Foreskin keratinocyte (primary cell): ENCODE measurements at places on chromosomes 4 and X. TPM values are rescaled to one million over a fixed set of nuclear protein-coding genes. Genes with fewer than 3 reads are reported as not detected.

DNA sequence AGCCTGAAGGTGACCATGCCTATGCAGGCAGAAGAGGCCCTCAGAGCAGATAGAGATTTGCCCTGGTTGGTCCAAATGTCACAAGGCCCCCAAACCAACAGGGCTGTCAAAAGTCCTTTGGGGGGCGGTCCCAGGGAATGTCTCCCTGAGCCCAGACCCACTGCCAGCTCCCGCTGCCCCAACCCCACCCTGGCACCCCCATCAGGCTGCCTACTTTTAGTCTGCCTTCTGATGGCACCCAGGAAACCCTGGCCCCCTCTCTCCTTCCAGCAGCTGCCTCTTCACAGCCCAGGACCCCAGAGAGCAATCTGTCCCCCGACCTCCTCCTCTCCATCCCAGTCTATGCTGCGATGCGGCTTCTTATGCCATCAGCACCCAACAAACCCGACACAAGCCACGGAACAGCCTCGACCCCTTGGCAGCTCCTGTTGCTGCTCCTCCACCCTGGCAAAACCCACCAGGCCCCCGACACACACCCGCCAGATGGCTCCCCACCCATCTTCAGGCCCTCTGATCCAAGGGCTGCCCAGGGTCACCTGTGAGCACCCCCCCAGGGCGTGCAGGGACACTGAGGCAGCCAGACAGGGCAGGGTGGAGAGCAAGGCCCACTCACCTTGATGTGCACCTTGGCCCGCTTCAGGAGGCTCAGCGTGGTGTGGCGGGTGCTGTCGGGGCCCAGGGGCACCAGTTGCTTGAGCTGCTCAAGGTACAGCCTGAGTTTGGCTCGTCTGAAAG lies 9.9 kb downstream of the MXD4 start:
- DNase-seq: no peak

DNA sequence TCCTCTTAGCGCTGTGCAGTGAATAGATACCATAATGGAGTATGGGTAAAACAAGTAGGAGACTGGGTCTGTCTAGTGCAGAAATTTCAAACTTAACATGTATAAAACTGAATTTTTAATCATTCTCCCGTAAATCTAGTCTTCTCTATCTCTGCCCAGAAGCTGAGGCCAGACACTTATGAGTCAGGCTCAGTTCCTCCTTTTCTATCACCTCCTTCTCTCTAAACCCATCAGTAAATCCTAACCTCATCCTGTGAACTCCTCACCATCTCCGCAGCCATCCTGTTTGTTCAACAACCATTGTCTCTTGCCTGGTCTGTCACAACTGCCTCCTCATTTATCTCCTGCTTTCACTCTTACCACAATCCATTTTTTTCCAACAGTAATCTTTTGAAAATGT lies 19.8 kb upstream of the SGMS2 start:
- no peak for DNase-seq

DNA sequence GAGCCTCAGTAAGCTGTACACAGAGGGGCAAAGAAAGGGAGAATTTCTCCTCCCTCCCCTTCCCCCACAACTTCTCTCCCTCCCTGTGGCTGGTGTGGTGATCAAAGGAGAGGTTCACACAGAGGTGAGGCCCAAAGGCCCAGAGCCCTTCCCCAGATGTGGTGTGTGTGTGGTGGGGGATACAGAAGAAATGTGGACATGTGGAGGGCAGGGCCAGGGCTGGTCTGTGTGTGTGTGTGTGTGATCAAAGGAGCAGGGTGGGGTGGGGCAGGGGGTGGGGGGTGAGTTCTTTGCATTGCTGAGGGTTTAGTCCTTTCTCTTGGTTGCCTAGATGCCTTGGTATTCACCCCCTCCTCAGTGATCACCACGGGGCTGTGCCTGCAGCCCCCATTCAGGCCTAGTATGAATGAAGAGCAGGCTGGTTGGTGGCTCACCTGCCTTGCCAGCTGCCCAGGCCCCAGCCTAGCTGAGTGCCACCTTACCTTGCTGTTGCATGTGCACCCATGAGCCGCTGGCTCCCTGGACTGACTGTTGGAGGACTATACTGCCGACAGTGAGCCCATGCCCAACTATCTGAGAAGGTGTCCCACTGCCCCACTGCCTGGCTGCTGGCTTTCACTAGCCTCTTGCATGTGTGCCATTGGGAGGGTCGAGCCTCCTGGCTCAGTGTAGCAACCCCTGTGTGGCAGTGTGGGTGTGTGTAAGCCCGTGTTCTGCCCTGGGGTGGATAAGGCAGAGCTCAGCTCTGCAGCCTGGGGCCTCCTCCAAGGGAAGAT lies 101.9 kb downstream of the EFNB1 start:
- DNase-seq: no peak

GRCh38 chrX:48726596-48726995 lies 30.1 kb downstream of the SUV39H1 start:
- DNase-seq: no peak

Gene SOD3
- not detected in 2 replicates for total RNA-seq

DNA sequence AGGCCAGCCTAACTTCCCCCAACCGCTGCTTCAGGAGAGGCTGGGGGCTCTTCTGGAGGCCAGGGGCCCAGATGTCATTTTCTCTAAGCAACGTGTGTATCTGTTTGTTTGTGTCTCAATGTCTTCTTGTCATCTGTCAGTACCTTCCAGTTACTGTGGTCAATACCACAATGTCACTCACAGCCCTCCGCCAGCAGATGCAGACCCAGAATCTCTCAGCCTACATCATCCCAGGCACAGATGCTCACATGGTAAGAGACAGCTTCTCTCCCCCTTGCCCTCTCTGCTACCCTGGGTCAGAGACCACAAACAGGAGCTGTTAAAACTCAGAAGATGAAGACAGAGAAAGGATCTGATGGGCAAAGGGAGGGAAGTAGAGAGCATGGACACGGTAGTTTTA lies 5.0 kb downstream of the XPNPEP2 start:
- DNase-seq: no peak

Gene TKTL1
- not detected in 2 replicates for total RNA-seq

GRCh38 chr4:138439143-138439581 lies 197.0 kb upstream of the SLC7A11 start:
- no peak for DNase-seq
